Nephron progenitor cell (in vitro differentiated cells): ENCODE measurements at places on chromosomes 3 and 15.

DNA sequence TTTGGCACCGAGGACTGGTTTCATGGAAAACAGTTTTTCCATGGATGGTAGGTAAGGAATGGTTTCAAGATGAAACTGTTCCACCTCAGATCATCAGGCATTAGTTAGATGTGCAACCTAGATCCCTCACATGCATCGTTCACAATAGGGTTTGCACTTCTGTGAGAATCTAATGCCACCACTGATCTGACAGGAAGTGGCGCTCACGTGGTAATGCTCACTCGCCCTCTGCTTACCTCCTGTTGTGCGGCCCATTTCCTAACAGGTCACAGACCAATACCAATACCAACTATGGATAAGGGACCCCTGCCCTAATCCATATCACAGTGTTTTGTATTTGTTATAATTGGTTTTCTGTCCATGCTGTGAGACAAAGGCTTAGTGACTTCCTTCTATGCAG, 58.9 kb downstream of the SLMAP start:
- DNase-seq: no peak

DNA sequence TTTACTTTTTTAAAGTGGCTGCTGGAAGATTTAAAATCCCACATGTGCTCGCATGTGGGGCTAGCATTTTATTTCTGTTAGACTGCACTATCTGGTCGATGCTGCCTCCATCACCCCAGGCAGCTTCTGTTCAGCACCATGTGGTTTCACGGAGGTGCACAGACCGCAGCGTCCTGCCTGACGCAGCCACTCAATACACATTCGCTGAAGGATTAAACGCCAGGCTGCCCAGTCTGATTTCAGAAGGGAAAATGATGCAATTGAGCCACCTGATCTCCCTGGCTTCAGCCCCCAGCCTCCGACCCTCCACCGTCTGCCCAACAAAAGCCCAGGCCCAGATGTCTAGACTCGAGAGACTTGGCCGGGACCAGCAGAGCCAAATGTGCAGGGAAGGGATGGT, 84.5 kb downstream of the MEGF11 start:
- DNase-seq: no peak

- no peak for DNase-seq
Observed at GRCh38 chr3:160210799-160211221, 14.4 kb upstream of the C3orf80 start.

DNA sequence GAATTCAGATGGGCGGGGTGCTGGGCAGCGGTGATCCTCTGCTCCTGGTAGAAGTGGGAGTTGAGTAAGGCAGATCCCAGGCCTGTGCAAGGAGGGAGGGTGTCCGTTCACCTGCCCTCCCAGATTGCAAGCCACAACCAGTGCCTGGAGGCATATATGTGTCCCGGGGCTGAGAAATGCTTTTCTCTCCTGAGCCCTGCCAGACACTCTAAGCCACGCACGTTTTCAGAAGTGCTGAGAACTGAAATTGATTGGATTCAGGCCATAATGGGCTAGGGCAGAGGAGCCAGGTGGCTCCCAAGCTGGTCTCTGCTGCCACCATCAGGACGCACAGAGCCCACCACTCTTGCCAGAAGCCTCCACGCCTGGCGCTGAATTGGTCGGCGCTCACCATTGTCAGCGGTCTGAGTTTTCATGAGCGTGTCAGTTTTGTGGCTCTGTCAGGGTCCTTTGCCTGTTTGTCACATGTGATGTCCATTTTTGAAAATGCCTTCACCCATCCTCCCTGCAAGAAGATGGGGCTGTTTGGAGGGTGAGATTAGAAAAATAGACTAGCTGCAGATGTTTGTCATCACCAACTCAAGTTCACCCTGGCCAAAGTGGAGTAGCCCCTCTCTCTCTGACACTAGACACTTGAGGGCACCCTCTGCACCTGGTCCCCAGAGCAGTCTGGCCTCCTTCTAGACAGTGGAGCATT, 15.4 kb upstream of the BFSP2 start:
- DNase-seq: peak; percentile 76

DNA sequence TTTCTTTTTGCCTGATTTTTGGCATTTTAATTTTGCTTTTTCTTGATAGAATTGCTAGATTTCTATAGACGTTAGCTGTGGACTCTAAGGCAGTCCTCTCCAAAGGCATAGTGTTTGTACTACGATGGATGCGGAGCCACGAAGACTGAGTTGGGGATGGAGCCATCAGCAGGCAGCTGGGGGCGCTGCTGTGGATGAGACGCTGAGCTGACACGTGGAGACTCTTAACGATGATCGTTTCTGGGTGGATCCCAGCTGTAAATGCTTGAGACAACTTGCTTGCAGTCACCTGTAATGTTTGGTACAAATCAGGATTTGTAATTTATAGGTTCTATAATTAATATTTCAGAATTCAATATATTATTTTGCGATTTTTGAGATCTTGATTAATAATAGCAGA, 13.3 kb upstream of the PPP1R2 start:
- no peak for DNase-seq

- no peak for DNase-seq
Observed at GRCh38 chr3:187941135-187941847, 196.0 kb upstream of the BCL6 start.

GRCh38 chr15:98322581-98322980, 325.8 kb upstream of the IGF1R start:
- DNase-seq: no peak

DNA sequence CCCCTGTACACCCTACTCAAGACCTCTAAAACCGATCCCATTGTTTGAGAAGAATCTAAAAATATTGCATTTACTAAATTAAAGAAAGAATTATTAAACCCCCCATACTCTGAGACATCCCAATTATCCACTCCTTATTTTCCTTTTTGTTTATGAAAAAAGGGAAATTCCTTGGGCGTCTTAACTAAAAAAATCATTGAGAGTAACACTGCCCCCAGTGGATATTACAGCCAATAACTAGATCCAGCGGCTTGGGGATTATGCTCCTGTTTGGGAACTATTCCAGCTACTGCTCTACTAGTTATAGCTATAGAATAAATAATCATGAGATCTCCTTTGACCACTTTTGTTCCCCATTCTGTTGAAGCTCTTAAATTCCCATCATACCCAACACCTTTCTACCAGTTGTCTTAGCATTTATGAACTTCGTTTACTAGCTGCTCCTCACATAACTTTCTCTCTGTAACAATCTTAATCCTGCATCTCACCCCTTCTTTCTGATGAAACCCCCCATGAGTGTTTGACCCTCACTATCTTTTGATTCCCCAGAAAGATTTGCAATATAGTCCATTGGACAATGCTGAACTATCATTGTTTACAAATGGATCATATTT, 12.7 kb upstream of the CFAP91 start:
- no peak for DNase-seq

GRCh38 chr3:69428657-69429255, 42.9 kb upstream of the FRMD4B start:
- DNase-seq: no peak

DNA sequence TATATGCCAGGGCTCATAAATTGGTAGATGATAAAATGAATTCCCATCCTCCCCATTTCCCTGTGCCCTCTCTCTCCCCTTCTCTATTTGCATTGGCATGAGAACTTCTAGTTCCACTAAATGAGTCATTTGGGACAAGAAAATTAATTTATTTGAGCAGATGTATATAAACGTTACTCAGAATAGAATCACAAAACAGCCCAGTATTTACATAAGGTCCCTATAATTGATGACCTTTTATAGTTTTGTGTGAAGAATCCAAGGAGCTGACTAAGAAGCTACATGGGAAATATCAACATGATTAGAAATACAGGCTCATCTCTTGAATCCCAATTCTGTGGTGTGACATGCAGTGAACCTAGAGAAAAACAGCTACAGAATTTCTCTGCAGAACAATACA, 617.7 kb upstream of the NR2F2 start:
- DNase-seq: no peak

DNA sequence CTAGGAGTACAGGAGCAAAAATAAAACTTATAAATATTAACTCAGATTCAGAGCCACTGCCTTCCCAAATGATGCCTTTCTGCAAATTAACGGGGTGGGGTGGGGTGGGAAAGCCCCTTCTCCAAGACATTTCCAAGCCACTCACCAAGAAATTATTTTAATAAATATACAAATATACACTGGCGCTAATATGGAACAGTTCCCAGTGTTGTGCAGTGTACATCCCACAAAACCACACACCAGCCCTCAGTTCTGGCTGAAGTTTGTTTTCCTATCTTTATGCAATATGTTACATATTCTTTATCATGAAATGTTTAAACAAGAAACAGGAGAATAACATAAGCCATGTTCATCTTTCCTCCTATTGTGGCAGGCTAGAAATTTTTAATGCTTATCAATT, 53.0 kb upstream of the GYG1 start:
- DNase-seq: no peak

GRCh38 chr3:54714035-54714434, 213.8 kb downstream of the LRTM1 start:
- no peak for DNase-seq

DNA sequence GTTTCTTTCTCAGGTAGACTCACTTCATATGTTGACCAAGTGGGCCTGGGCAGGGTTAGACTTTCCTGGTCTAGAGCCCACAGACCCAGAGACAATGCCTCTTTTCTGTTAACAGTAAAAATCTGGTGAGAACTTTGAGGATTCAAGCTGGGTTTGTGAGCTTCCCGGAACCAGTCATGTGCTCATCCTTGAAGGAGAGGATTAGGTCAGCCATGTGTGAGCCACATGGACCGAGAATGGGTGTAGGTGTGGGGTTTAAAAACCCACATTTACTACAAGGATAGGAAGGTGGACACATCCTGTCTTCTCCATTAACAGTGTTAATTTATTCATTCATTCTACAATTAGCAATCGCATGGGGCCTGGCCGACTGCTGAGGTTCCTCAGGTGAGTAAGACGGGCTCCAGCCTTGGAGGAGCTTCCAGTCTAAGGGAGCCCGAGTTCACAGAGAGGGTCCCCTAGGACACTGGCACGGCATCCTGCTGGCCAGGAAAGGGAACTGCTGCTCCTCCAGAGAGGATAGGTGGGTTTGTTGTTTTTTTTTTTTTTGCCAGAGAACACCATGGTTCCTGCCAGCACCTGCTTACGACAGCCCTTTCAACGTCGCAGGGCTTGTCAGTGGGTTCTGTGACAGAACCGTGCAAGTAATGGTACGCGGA, 69.0 kb downstream of the SQOR start:
- no peak for DNase-seq

- no peak for DNase-seq
Observed at GRCh38 chr3:177545964-177546363, 348.7 kb upstream of the TBL1XR1 start.

- no peak for DNase-seq
Observed at GRCh38 chr3:107942244-107942643, 148.6 kb downstream of the CD47 start.

GRCh38 chr3:37765591-37766488, 95.8 kb upstream of the CTDSPL start:
- DNase-seq: peak; percentile 76

GRCh38 chr3:187725653-187726370, 19.5 kb downstream of the BCL6 start:
- DNase-seq: no peak

DNA sequence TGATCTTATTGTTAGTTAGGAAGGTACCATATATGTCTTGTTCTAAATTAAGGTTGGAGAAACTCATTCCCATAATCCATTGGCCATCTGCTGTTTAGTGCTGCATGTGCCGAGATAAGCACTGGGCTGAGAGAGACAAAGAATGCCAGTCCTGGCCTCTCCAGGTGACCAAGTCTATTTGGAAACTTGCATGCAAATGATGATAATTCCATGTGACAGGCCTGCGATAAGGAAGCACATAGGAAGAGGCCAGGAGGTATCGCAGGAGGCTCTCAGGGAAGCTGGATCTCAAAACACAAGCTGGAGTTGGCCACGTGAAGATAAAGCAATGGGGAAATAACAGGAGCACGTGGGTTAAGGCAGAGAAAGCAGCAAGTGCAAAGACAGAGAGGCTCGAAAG, 39.7 kb downstream of the MYO5C start:
- DNase-seq: no peak

GRCh38 chr3:155080692-155081091, 573 bp downstream of the MME start:
- DNase-seq: no peak

GRCh38 chr3:12375572-12375971, 86.7 kb downstream of the PPARG start:
- DNase-seq: no peak

DNA sequence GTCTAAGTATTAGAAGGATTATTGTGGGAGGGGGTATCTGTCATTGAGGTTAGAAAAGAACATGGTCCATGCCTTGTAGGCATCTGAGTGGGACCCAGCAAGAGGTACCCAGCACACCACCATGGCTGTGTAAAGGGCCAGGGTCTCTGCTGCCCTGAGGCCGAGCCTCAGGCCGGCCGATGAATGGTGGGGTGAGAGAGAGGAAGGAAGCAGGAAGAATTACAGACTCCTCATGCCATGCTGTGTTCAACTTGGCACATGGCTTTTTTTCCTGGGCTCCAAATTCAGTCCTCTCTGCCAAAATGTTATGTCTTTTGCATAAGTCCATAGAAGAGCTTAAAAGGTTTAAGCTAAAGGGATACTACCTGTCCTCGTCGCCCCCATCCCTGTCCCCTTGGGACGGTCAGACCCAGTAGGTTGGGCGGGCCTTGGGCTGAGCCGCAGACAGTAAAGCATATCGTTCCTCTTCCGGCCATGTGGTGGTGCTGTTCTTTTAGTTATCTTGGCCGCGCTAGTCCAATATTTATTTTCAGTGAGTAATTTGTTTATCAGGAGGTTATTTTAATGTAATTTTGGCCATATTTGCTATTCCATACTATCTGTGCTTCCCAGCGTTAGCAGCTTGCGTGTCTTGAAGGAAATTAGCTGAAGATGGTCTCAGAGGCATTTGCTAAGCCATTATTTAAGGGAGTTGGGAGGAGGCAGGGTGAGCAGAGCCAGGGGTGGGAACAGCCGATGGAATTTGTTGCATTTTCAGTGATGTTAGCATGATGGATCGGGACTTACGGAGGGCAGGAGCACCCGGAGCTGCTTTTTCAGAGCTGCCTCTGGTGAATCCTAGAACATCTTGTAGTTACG, 152.4 kb downstream of the AGBL1 start:
- peak; percentile 57 for DNase-seq

- DNase-seq: no peak
Observed at GRCh38 chr15:26182441-26182840, 319.3 kb upstream of the ATP10A start.

DNA sequence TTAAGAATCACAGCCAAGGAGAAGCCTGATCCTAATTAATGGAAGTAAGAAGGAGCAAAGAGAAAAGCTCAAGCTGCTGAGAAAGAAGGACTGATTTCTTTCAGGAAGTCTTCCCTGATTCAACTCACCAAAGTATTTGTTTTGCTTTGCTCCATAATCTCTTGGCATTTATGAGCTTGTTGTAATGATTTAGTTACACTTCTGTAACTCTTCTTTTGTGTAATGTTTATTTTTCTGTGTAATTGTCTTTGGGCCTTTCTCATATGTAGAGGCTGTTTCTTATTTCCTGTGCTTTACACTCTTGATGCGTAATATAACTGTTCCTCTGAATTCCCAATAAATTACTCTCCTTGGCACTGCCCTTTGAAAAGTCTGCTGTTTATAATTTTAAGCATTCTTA, 80.0 kb downstream of the COL6A5 start:
- no peak for DNase-seq

- no peak for DNase-seq
Observed at GRCh38 chr3:140363801-140364200, 314.1 kb upstream of the TRIM42 start.
